ENCODE measurements at places on chromosomes 11 and 22.

GRCh38 chr11:12232817-12233601 lies 122.6 kb downstream of the MICAL2 start:
- no peak for DNase-seq

- no peak for DNase-seq
These were observed 27.6 kb downstream of the TP53I11 start for GRCh38 chr11:44923115-44923514.

- DNase-seq = no peak
These were observed 200.6 kb downstream of the NAV2 start for GRCh38 chr11:19912958-19913892.

DNA sequence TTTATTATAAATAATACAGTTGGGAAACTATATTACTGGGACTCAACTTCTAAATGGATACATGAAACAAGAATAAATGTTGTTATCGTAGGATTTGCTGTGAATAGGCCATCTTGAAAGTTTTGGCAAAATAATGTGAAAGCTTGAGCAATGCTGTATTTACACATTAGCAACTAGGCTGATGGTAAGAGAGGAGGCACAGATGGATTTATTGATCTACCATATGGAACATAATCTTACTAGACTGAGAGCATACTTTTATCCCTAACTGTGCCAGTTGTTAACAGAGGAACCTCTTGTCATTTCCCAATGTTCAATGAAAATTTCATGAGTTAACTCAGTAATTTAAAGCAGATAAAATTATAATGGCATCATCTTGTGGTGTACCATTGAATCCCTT lies 22.8 kb downstream of the APIP start:
- no peak for DNase-seq

GRCh38 chr22:49079027-49079725 lies 748.5 kb downstream of the BRD1 start:
- DNase-seq = no peak

- DNase-seq = peak; percentile 61
These were observed 25.9 kb upstream of the ATXN10 start for GRCh38 chr22:45645526-45646414.

GRCh38 chr11:65569164-65569972 lies 909 bp upstream of the ZNRD2 start:
- DNase-seq = no peak

DNA sequence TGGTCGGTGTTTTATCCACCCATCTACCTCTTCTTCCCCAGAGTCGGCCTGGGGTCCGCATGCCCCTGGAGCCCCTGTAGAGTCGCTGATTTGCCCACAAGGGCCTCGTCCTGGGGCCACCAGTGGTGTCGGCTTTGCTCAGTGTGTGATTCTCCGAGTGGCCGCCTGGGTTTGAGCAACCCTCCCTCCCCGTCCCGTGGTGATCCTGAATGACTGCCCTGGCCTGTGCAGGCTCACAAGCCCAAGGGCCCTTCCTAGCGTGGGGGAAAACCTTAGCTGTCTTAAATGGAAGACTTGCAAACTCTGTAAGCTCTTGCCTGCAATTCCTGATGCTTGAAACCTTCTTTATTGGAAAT lies 128.3 kb downstream of the OSBP2 start:
- DNase-seq = no peak

DNA sequence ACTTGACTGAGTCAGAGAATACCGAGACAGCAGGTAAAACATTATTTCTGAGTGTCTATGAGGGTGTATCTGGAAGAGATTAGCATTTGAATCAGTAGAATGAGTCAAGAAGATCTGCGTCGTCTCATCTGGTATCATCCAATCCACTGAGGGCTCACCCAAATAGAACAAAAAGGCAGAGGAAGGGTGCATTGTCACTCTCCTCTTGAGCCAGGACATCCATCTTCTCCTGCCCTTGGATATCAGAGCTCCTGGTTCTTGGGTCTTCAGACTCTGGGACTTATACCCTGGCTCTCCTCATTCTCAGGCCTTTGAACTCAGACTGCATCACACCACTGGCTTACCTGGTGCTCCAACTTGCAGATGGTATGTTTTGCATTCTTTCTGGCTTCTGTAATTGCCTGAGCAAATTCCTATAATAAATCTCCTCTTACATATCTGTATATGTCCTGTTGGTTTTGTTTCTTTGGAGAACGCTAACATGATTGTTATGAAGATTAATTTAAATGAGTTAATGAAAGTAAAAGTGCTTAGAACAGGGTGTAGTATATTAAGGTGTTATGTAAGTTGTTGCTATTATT lies 49.3 kb downstream of the ME3 start:
- DNase-seq = no peak

GRCh38 chr22:46158283-46158682 lies 8.0 kb downstream of the PPARA start:
- no peak for DNase-seq

GRCh38 chr11:34957206-34957605 lies 40.8 kb downstream of the PDHX start:
- DNase-seq = no peak

GRCh38 chr22:49184736-49185135 lies 642.9 kb downstream of the BRD1 start:
- DNase-seq = no peak

DNA sequence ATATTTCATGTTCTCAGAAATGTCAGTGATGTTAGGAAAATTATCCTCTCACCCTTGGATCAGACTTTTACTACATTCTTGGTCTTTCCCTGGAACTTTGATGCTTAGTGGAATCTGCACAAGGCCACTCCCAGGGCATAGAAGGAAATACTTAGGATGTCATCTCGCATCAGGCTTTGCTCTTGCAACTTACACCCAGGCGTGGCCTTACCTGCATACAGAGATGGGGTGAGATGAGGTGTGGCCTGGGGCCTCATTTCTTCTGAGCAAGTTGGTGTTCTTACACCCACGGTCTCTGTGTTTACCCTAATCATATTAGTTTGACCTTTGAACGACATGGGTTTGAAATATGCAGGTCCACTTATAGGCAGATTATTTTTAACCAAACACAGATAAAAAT lies 19.0 kb upstream of the OR52K2 start:
- DNase-seq = no peak

GRCh38 chr11:62555464-62556107 lies 9.0 kb upstream of the AHNAK start:
- peak; percentile 95 for DNase-seq

- no peak for DNase-seq
These were observed 494.7 kb downstream of the BUD13 start for GRCh38 chr11:116278076-116278475.

GRCh38 chr11:65947133-65947532 lies 1.9 kb downstream of the TSGA10IP start:
- DNase-seq = no peak

- DNase-seq = no peak
These were observed 1.2 kb downstream of the DKK3 start for GRCh38 chr11:12007230-12007593.

- no peak for DNase-seq
These were observed 18.7 kb downstream of the POU2AF1 start for GRCh38 chr11:111360150-111361043.

DNA sequence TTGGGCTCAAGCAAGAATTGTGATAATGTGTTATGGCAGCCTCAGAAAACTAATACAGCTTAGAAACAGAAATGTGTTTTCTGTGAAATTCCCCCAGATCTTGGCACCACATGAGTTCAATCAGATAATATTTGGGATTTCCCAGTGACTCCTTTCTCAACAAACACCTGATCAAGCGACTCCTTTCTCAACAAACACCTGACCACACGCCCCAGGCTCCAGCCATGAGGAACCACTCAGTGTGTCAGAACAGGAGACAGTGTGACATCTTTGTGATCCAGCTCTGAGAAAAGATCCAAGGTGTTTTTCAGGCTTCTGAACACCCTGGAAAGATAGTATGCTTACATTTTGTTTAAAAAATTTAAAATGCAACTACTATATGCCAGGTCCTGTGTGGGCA lies 1.9 kb upstream of the UVRAG start:
- no peak for DNase-seq

DNA sequence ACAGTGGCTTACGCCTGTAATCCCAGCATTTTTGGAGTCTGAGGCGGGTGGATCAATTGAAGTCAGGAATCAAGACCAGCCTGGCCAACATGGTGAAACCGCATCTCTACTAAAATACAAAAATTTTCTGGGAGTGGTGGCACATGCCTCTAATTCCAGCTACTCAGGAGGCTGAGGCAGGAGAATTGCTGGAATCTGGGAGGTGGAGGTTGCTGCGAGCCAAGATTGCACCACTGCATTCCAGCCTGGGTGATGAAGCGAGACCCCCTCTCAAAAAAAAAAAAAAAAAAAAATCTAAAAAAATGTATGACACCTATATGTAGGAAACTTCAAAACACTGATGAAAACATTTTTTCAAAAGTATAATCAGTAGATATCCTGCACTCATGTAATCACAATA lies 242.7 kb upstream of the CHORDC1 start:
- no peak for DNase-seq

GRCh38 chr11:37450613-37451012 lies 852.6 kb upstream of the RAG2 start:
- DNase-seq = peak; percentile 0
